ENCODE measurements at places on chromosomes 12 and 14.

DNA sequence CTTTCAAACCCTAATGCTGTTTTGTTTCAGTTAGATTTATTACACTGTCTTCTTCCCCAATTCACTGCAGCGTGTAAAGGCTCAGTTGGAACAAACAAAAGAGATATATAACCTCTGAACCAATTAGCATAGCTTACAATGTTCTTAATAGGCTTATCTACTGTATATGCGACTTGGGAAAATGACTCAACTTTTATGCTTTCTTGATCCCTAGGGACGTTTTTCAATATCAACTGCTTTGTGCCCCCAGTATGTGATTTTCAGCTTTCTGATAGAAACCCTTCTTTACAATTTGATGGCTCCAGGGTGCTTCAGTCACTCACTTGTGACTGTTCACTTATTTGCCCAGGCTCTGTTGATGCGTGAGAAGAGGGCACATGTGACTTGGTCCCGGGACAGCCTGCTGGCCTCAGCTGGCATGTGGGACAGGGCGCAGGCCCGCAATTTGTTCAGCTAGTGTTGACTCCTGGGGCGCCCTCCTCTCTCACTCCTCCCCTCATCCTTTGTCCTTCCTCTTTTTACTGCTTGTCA lies 107.1 kb downstream of the TMTC2 start:
- DNase-seq = no peak

DNA sequence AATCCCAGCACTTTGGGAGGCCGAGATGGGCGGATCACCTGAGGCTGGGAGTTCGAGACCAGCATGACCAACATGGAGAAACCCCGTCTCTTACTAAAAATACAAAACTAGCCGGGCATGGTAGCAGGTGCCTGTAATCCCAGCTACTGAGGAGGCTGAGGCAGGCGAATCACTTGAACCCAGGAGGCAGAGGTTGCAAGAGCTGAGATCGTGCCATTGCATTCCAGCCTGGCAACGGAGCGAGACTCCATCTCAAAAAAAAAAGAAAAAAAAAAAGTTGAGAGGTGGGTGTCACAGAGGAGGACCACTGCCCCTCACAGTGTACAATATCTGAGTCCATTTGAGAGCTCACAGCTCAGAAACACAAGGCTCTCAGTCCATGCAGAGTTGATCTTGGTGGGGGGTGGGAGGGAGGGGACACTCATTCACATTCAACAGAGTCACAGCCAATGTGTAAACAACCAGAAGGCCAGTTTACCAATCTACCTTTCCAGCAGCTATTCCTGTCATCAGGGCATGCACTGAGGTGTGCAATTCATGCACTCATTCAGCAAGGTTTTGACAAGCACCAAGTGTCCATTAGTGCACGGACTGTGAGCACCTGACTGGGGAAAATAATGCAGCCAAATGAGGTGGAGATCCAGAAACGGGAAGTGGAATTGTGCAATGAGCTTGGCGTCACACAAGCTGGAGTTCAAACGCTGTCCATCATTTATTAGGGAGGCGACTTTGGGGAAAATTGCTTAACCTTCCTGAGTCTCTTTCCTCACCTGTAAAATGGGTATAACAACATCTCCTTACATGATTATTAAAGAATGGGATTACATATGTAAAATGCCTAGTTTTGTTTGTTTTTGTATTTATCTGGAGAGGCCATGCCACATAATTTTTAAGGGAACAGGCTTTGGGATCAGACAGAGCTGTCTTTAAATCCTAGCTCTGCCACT lies 4.4 kb upstream of the EIF5 start:
- no peak for DNase-seq

DNA sequence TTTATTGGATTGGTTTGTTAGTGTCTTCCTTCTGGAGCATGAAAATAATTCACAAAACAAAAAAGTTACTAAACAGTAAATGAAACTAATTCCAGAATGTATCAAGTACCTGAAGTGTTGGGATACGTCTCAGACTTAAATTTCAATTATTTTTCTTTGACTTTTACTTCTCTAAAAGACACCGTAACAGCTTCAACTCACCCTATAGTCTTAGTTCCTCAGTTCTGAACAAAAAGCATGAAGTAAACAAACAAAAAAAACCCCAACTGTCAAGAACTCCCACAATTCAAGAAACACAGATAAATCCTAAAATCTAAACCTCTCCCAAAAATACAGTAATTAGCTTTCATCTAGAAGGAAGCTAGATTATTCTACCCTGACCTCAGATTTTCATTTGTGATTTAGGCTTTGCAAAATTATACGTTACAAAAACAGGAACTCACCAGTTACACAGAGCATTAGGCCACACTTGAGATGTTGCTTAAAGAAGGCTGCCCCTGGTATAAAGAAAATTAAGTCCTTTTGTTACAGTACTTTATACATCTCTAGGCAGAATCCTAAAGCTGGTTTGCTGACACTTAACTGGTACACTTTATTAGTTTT lies 10.2 kb downstream of the HEATR5A start:
- no peak for DNase-seq

- DNase-seq = peak; percentile 9
These were observed 699 bp downstream of the KTN1 start for GRCh38 chr14:55580470-55581341.

DNA sequence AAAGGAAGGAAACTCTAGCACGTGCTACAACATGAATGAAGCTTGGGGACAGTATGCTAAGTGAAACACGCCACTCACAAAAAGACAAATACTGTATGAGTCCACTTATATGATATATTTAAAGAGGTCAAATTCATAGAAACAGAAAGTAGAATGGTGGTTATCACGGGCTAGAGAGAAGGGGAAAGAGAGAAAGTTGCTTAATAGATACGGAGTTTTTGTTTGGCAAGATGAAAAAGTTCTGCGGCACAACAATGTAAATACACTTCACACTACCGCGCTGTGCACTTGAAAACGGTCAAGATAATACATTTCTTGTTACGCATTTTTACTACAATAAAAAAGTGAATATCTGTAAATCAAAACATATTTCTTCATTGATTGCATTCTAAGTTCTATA lies 37.3 kb downstream of the FBLN5 start:
- no peak for DNase-seq

DNA sequence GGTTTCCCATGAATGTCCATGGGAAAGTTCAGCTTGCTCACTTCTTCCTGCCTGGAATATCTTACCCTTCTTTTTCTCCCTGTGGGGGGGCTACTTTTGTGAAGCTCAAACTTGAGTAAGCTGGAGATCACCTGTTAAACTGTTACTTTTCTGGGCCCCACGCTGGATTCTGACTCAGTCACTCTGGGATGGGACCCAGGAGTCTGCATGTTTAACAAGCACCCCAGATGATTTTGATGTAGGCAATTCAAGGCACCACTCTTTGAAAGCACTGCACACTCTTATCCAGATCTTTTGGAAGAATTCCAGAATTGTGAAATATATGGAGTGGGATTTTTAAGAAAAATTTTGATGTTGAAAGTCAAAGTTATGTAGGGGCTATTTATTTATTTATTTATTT lies 46.3 kb upstream of the IGF1 start:
- no peak for DNase-seq

DNA sequence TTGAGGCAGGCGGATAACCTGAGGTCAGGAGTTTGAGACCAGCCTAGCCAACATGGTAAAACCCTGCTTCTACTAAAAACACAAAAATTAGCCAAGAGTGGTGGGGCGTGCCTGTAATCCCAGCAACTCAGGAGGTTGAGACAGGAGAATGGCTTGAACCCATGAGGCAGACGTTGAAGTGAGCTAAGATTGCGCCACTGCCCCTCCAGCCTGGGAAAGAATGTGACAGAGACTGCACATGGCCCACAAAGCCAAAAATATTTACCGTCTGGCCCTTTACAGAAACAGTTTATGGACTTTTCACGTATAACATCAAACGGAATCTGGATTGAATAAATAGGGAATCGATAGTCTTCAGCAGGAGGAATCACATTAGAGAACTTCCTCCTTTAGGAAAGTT lies 3.5 kb downstream of the RSRC2 start:
- no peak for DNase-seq

- DNase-seq = no peak
These were observed 38.5 kb upstream of the SLCO1C1 start for GRCh38 chr12:20656600-20656999.

- DNase-seq = no peak
These were observed 805 bp upstream of the CRACR2A start for GRCh38 chr12:3753544-3754284.

DNA sequence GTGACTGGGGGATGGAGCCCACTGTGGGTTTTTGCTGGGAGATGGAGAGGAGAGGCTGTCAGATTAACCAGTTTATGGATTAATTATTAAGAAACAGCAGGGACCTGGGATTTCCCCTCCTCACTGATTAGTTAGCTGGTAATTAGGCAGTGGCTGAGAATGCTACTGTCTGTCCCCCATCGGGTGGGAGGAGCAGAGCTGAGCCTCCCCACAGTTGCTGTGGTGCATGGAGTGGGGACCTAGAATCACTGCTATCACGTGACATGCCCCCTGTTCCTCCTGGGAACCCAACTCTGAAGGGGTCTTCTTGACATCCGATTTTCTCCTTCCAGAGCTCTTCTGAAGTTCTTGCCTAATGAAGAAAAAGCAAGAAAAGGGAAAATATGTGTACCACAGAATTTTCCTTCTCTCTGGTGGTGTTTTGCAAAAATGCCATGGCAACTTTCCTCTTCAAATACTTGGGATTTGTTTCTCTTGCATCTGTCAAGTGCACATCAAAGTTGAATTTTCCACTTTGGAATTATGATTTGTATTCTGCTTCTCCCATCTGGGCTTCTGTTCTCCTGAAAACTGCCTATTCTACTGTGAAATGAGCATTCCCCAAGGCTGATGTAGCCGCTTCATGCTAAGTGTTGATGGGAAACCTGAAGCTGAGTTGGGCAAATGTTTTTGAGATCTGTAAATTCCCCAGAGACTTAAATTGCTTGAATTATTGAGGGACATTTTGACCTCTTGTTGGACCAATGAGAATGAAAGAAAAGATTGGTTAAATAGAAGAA lies 264.2 kb downstream of the RGS6 start:
- DNase-seq = no peak

- no peak for DNase-seq
These were observed 28.1 kb downstream of the PEX5 start for GRCh38 chr12:7217475-7218069.

DNA sequence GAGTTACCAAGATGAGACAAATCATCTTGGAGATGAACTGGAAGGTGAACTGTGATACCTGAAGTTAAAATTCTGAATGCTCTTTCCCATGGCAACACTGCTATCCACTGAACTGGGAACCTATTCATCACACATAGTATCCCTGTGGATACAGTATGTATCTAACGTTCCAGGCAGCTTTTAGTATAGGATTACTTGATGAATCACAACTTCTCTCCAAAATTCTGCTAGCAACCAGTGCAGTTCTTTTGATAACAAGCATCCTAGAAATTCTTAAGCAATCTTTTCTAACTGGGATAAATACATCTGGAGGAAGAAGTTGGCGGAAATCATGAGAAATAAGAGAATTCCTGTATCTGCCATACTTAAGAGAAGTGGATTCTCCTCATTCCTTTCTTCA lies 66.4 kb downstream of the PAWR start:
- no peak for DNase-seq

DNA sequence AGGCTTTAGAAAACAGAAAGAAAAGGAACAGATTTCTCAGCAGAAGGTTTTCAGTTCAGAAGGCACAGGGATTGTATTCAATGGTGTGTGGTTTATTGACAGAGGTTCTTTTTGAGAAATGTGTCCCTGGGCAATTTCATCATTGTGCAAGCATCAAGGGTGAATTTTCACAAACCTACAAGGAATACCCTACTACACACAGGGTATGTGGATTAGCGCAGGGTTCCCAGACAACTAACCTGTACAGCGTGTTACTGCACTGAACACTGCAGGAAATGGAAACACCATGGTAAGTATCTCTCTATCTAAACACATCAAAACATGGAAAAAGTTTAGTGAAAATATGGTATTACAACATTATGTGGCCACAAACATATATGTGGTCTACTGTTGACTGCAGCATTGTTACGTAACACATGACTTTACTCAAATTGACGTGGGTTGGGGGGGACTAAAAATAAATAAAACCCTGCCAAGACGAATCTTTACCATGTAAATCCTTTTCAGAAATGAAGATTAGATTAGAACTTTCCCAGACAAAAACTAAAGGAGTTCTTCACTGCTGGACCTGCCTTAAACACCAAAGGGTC lies 893.1 kb downstream of the TMEM121 start:
- no peak for DNase-seq

Data from stimulated activated CD4-positive, alpha-beta T cell treated with anti-CD3 and anti-CD28 coated beads, Interleukin-1b, Interleukin-23, amount 100 ng/mL, for 1 hour (primary cell).